AG09319 (cell line): ENCODE measurements at places on chromosomes 2 and 18.

DNA sequence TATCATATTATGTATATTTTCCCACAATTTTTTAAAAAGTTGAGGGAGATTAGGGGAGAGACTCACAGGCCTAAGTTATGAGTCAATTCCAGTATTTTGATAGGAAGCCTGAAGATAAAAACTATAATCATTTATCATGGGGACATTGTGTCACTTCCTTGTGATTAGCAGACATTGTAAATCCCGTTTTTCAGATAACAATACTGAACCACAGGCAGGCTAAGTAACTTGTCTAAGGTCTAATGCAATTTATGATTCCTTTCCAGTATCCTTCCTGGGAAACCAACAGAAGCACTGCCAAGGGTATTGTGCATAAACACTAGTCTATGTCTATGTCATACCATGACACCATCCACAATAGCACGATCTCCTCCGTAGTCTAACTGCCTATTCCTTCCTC, 235.2 kb upstream of the PIK3C3 start:
- DNase-seq, result no peak

GRCh38 chr2:8149985-8150539, 531.8 kb upstream of the ID2 start:
- DNase-seq, result no peak

DNA sequence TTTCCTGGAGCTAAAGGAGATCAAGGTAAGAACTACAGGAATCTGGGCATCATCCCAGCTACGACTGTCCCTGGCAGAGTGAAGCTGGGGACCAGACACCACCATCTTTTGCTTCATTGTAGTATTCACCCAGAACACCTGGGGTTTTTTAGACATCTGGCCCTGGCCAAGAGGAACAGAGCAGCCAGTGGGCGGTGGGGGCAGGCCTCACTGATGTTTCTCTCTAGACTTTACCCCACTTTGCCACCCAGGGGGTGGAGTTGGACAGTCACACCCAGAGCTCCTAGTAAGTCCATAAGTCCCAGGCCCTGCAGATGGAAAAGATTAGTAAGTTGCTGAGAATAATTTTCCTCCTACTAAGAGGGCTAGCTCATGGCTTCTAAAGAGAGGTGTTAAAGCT, 39.6 kb downstream of the MARCO start:
- no peak for DNase-seq

DNA sequence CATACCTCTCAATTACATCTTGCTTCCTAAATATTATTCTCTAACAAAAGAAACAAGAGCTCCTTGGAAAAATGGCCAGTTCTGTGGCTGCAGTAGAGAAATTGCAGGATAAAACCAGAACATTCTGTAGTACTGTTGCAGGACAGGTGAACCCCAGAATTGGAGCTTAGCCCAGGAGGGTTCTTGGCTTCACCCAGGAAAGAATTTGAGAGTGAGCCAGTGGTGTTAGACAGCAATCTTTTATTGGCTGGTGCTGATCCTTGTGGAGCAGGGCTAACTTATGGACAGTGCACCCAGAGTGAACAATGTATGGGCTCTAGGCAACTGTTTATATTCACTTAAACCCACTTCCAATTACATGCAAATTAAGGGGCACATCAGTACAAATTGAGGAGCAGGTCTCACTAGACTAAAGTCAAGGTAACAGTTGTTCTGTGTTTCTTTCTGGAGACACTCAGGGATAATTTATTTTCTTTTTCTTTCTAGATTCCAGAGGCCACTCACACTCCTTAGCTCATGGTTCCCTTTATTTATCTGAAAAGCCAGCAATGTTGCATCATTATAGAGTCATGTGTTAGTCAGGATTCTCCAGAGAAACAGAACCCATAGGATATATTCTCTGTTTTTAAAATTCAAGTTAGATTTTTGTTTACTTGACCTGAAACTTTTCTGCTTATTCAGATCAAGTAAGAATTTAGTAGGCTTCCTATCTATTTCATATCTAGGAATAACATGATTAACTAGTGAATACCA, 348.1 kb downstream of the CCDC85A start:
- no peak for DNase-seq

- no peak for DNase-seq
Measured at GRCh38 chr2:118177318-118177717, 89.0 kb downstream of the INSIG2 start.

DNA sequence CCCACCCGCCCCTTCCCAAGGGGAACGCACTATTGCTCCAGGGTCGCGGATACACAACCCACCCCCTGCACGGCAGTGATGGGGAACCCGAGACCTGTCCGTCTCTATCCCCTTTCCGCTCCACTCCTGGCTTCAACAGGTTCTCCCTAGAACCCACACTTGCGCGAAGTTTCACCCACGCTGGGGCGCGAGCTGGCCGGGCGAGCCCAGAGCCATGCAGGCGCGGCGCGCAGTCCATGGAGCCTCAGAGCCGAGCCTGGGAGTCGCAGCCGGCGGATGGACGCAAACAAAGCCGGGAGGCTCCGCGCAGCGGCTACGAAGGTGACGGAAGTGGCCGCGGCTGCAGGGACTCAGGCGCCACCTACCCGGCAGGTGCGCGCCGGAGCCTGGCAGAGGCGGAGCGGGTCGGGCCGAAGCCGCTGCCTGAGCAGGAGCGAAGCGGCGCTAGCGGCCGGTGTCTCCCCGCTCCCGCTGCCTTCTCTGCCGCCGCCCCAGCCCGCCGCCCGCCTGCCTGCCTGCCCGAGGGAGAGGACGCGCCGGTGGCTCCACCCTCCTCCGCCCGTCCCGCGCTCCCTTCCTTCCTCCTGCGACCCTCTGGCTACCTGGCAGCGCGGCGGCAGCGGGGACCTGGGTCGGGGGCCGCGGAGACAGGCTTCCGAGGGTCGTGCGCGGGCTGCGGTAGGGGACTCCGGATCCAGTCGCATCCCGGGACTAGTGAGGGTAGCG, 14.0 kb downstream of the ALPG start:
- DNase-seq, result no peak

DNA sequence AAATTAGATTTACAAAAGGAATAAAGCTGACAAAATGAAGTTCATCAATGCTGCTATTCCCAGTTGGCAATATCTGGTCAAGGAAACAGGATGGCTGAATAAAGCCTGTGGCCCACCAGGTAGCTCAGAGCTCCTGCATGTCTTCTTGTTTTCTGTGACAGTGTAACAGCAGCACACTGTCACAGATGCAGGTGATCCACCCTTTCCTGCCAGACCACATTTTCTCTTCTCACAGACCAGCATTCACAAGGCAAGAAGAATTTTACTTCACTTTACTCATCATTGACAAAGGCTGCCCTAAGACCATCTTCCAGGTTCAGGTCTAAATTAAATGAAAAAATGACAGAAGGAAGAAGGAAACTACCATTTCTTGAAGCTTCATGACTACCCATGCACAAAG, 166.2 kb upstream of the MEIS1 start:
- DNase-seq, result no peak

DNA sequence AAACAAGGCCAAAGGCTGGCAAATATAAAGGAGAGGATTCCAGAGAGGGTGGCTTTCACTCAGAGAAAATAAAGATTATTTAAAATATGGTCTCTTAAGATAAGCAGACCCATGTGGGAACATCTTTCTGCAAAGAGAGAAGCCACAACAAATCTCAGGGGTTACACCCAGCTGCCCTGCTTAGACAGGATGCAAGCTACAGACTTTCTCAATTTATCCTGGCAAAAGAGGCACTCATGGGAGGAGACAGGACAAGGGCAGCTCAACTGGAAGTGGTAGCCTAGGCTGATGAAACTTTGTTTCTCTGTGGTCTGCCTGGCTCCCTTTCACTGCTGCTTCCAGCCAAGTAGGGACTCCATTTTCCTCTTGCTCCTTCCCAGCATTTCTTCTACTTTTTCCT, 25.9 kb upstream of the SULT1C4 start:
- DNase-seq, result peak; percentile 22

GRCh38 chr2:224670203-224670602, 46.0 kb downstream of the CCDC195 start:
- DNase-seq, result no peak

DNA sequence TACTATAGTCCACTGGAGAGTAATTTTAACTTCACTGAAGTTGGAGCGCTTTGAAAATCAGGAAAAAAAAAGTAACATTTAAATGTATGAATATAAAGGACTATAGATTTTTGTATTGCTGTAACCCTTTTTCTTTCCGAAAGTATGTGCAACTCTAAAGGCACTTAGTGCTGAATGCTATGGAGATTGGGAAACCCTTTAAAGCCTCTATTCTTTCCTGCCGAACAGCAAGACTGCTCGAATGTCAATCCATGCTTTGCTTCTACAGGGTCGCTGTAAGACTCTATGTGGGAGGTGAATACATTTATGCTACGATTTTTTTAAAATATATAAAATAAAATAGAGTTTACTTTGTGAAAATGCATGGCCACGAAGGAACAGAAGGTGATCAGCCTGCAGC, 825 bp downstream of the GRB14 start:
- no peak for DNase-seq

DNA sequence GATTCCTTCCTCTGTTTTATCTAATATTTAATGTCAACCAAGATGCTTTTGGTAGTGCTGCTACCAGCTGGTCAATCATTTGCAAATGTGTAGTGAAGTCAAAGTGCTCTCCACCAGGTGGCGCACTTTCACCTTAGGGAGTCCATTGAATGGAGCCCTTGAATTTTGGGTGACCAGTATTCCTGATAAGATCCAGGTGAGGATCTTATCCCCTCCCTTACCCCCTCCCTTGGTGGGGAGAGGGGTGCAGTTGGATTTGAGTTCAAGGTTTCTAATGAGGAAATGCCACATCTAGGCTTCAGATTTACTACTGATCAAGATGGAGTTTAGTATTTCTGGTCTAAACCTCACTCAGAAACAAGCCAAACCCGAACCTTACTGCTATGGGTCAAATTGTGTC, 12.0 kb upstream of the E2F6 start:
- peak; percentile 63 for DNase-seq

- peak; percentile 67 for DNase-seq
Measured at GRCh38 chr2:29766191-29766590, 155.2 kb downstream of the ALK start.

DNA sequence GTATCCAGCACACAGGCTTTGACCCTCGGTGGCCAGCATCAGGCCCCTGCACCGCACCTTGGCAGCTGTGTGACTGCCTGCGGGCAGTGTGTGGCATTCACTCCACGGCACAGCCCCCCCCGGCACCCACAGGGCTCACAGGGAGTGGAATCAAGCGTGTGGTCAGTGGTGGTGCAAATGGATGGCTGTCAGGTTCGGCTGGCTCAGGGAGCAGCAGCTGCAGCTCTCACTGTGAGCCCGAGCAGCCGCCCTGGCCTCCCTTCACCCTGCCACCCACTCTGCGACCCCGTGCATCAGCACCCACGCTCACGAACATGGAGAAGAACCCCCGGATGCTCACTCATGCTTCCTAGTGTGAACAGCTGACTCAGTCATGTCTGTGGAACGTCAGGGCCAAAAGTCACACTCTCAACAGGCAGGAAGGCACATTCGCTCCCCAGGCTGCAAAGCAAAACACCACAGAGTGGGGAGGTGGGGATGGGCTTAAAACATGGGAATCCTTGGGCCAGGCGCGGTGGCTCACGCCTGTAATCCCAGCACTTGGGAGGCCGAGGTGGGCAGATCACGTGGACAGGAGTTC, 41.5 kb upstream of the GPC1 start:
- no peak for DNase-seq

- DNase-seq, result no peak
Measured at GRCh38 chr2:57880967-57881366, 165.6 kb upstream of the VRK2 start.

DNA sequence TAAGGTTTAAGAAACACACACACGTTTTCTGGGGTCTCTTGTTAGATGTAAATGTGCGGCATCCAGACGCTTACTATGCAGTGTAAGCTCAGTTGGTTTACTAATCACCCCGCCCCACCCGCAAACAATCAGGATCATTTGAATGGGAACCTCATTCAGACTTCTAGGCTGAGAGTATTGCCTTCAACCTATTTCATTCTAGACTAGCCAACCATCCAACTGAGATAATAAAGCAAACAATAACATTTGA, 1.3 kb upstream of the FIGN start:
- no peak for DNase-seq

DNA sequence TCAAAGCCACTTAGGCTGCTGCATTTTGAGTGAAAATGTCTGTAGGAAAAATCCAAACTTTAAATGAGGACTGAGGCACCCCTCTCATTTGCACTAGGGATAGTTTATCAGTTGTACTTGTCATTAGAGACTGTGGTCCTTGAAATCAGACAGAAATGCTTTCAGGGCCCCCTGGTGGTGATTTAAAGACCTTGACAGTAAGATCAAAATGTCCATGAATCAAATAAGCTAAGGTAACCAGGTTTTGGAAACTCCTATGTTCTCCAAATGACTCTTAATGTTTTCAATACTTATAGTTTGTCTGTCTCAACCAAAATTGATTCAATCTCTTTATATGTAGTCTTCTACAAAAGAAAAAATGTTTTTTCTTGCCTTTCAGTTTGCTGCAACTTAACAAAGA, 28.8 kb upstream of the DDX18 start:
- peak; percentile 14 for DNase-seq

GRCh38 chr2:237140689-237141285, 55.1 kb downstream of the COPS8 start:
- no peak for DNase-seq

DNA sequence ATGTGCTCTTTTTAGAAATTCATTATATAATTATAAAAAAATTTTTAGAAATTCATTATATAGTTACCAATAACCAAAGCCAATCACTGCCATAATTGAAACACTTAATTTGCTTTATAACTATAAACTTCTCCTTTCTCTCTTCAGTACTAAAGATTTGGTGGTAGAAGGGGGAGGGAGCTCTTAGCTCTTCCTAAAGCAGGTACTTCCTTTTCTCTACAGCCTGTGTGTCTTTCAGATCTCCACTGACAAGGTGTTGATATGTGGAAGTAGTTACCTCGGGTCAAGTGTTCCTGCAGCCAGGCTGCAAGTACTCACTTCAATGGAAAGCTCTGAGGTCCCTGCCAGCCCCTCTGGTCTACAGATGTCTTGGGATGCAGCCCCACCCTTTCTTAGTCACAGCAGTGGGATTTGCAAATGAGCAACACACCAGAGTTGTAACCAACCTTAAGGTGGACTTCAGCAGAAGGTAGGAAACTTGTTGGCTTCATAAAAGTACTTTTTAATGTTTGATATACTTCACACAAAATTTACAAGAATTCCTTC, 690.0 kb downstream of the ARHGAP15 start:
- DNase-seq, result no peak

DNA sequence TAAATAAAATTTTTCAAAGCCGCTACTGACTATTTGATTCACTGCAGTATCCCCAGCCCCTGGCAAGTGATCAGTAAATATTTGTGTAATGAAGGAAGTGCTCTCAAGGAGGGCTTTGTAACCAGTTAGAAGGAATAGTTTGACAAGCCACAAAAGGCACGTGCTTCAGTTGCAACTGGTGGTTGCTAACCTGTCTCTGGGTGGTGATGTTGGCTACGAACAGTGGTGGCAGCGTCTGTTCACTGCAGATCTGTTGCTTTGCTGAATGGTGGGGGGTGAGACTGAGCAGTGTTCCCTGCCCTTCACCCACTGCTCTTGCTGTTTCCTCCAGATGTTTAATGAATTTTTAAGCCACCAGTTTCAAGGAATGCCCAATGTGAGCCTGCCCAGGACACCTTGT, 73.9 kb upstream of the SIX2 start:
- no peak for DNase-seq
